ENCODE measurements at places on chromosomes 12 and 14. TPM values are rescaled to one million over a fixed set of nuclear protein-coding genes. Genes with fewer than 3 reads are reported as not detected.

AQP6 gene
- 0.22 TPM for total RNA-seq

GRCh38 chr12:102797528-102797927 lies 119.5 kb downstream of the PAH start:
- no peak for DNase-seq

GRCh38 chr14:22563987-22564386 lies 25.0 kb downstream of the DAD1 start:
- DNase-seq = no peak

- no peak for DNase-seq
Observed at GRCh38 chr14:90970167-90970600, 90.3 kb downstream of the RPS6KA5 start.

DNA sequence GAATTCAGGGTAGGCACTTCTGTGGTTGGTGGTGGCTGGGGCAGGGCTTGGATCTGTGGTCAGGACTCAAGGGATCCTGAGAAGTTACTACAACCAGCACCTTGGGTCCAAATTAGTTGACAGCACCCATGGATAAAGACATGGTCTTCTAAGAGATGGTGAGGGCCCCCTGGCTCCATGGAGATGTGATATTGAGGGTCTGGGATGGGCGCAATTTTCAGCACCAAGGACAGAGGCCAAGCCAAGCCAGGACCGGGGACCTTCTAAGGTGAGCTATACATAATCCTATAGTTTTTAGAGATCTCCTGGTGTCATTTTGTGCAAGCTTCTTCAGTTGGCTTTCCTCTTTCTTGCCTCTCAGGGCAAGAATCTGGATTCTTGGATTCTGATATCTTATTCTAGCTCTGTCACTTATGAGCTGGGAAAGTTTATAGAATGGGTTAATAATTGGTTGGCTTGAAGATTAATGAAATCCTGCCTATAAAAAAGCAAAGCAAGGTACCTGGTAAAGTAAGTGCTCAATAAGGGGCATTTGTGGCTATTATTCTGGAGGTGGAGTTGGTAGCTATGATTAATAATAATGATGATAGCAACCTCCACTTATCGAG lies 130.1 kb upstream of the LHX5 start:
- DNase-seq = no peak

GRCh38 chr12:55818140-55818728 lies 393 bp downstream of the ORMDL2 start:
- DNase-seq = no peak

- DNase-seq = peak; percentile 10
Observed at GRCh38 chr14:90488256-90488655, 91.4 kb downstream of the CALM1 start.

DNA sequence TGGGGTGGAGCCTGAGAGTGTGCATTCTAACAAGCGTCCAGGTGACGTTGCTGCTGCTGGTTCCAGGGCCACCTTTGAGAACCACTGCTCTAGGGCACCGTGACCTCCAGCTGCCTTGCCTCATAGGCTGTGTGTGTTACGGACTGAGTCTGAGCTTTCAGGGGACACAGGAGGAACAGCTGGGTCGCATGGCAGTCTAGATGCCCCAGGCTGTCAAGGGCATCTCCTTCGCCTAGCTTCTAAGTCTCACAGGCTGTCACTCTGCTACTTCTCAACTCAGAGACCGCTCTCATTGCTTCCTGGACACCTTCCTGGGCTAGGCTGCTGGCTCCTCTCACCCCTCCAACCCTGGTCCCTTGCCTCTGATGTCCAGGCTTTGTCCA lies 965 bp downstream of the KRT73 start:
- no peak for DNase-seq

Data from type B pancreatic cell (in vitro differentiated cells).